Thymus (tissue), 14 donors: ENCODE measurements at places on chromosomes 11 and 22. TPM values are rescaled to one million over a fixed set of nuclear protein-coding genes. Genes with fewer than 3 reads are reported as not detected.

The RFPL2 gene
- total RNA-seq: 0.19 TPM

The DNAJB13 gene
- total RNA-seq: 0.24 TPM

The KRTAP5-5 gene
- not detected for total RNA-seq

The SAA1 gene
- 19.0 TPM for total RNA-seq

The GDPD4 gene
- total RNA-seq: not detected

The TNNI2 gene
- total RNA-seq: 4.5 TPM

The ETS1 gene
- 171 TPM for total RNA-seq
